ENCODE measurements at places on chromosomes 2 and 18.

GRCh38 chr2:26477911-26478253 lies at the start of gene OTOF:
OTOF (minus strand) TSS chr2:26478124.
- DNase-seq: no peak

DNA sequence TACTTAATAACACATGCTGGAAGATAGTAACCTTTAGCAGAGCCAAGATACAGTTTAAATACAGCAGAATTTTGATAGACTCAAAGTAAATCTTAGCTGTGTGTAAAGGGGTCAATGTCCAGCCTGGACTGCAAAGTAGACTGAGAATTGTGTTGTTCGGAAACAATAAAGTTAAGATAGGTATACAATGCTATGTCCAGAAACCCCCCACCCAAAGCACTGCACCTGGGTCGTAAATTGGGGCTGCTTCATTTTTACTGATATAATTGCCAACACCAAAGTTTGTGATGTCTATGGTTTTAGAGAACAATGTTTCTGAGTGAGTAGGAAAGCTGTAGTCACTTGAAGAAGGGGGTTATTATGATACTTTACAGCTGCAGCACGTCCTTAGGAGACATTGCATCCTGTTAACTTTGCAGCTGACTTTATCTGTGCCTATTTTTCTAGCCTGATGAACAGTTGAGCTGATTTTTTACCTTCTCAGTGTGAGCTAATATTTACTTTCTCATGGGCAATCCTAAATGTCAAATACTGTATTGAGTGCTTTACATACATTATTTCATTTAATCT lies 4.3 kb upstream of the NCOA1 start:
- no peak for DNase-seq

GRCh38 chr2:200618590-200619021 lies 32.8 kb downstream of the AOX1 start:
- DNase-seq: no peak

DNA sequence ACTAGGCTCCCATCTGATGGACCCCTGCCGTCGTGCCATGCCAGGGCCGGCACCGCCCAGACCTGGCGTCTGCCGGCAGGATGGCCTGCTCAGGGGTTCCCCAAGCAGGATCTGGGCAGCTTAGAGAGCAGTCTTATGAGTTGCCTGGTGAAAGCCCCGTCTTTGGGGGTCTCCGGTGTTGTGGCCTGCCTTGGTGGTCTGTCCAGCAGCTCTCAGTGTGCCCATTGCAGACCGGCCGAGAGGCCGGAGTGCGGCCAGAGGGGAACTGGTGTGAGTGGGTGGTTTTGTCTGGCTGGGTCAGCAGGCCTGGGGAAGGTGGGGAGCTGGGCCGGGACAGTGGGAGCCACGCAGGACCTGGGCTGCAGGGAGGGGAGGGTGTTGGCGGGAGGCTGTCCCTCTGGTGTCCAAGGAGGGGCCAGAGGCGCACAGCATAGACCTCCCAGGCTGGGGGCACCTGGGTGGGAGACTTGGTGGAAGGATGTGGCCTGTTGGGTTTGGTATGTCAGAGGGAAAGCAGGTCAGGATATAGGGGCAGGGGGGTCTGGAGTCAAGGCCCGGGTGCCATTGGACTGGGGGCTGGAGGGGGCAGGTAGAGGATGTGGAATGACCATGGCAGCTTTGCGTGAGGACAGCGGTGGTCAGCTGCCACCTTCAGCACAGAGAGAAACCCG lies 16.5 kb downstream of the GPC1 start:
- no peak for DNase-seq

GRCh38 chr18:22473366-22473765 lies 55.7 kb upstream of the CTAGE1 start:
- no peak for DNase-seq

DNA sequence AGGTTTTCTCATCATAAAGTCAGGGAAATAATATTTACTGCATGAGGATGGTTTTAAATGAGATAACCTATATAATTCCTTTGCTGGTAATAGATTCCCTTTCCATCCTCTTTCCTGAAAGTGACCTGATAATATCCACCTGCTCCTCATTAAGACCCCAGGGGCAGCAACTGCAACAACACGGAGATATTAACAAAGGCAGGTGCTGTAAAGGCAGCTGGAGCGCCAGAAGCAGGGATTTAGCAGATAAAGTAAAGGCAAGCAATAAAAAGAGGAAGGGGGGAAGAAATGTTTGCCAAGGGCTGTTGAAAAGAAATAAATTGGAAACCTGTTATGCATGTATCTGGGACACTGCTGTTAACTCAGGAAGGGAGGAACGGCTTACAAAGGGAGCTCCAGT lies 472.6 kb upstream of the KLHL29 start:
- DNase-seq: no peak

- DNase-seq: no peak
Measured at GRCh38 chr2:54059986-54060385, 55.4 kb upstream of the ACYP2 start.

DNA sequence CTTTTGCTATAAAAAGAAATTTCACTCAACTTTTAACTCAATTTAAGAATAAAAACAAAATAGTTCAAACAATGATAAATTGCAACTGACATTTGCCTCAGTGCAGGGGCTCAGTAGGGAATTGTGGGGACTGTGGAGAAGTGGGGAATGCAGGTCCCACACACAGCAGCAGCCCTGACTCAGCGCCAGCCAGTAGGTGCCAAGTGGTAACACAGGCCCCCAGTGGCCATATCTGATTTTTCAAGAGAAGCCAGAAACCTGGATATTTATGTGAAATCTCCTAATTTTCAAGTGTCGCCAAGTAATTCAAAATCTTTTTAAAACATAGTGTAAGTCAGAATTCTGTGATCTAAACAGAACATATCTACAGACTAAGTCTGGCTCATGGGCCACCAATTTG lies 186.3 kb downstream of the EN1 start:
- DNase-seq: no peak

DNA sequence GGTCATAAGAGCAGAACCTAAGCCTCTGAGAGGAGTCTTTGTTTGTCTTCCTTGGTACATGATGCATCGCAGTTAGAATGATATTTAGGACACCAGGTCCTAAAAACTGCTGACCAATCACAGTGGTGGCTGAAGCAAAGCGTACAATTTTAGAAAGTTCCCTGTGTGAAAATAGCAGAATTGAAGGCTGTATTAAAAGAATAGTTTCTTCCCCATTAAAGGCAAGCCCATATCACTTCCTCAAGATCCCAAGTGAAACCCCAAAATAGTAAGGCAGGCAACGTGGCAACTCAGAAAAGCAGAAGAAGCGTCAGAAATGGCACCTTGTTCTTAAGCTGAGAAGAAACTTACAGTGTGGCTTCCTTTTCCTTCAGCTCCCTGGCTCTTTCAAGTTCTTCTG lies 154.8 kb upstream of the PGAP1 start:
- no peak for DNase-seq

- DNase-seq: no peak
Measured at GRCh38 chr18:74652392-74652988, 54.8 kb downstream of the ZNF407 start.

Measured in omental fat pad (tissue), 4 donors.